ENCODE measurements at places on chromosomes 5 and 9.

- no peak for DNase-seq
Observed at GRCh38 chr5:80083101-80083890, 48.1 kb downstream of the THBS4 start.

DNA sequence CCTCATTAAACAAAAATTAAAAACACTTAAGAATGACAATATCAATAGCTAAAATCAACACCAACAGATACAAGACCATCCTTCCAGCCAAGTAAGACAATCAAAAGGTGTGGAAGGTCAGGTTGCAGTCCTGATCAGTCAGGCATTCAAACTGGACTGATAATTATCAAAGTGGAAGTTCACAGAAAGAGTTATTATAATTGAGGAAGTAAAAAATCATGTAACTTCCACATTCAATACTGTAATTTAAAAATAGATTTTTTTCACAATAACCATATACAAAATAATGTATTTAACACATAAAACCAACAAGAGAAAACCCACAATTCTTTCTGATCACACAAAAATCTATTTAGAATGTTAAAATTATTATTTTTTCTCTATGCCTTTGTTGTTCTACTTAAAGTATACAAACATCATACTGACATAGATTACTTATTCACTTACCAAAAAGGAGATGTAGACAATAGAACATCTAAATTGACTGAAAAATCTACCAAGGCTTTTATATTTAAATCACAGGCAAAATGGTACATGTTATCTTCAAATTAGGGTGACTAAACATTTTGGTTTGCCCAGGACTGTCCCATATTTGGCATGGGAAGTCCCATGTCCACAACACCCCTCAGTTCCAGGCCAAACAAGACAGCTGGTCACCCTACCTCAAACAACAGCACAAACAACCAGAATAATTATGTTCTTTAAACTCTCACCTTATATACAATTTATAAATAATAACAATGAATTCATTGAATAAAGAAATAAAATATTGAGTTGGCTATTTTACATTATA, 142.5 kb upstream of the SLC24A2 start:
- no peak for DNase-seq

GRCh38 chr5:13731121-13731628, 213.3 kb downstream of the DNAH5 start:
- no peak for DNase-seq

- no peak for DNase-seq
Observed at GRCh38 chr9:4024281-4024777, 275.5 kb downstream of the GLIS3 start.

GRCh38 chr9:95552814-95553546, 36.2 kb upstream of the PTCH1 start:
- no peak for DNase-seq

DNA sequence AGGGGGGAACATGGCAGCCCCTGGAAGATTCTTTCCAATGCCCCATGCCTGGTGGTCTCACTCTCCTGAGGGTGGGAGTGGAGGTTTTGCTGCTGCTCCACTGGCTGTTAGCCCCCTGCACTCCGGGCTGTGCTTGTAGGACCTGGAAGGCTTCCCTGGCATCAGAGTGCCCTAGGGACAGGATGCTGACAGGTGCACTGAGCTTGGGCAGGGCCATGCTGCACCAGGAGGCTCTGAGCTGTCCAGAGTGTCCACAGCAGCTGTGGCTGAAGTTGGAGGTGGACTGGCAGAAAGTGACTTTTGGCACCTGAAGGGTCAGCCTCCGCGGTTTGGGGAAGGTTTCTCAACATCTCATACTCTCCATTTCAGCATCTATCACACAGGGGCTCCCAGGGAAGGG, 249.1 kb downstream of the GADD45G start:
- DNase-seq, result no peak

DNA sequence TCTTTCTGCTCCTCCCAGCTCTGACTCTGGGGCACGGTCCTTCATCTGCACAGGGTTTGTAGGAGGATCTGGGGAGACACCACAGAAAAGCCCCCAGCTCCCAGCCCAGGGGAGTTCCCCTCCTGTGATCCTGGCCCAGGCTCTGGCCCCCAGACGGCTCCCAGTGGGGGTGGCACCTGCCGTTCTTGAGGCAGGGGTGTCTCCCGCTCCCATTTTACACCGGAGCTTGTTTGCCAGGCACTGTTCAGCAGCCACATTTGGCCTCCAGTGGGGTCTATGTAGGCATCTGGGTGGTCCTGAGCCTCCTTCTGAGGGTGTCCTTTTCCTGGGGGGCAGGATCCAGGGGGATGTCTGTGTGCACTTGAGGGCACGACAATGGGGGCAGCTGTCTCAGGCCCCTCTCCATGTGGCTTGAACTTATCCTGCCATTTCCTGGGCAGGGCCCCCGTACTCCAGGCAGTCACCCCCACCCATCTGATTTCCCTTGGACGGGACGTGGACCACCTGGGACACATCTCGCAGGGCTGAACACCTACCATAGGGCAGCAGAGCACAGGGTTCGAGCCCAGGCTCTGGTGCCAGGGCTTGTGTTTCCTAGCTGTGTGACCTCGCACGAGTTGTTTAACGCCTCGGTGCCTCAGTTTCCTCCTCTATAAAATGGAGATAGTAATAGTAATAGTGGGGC, 275.0 kb upstream of the MVB12B start:
- DNase-seq, result no peak

DNA sequence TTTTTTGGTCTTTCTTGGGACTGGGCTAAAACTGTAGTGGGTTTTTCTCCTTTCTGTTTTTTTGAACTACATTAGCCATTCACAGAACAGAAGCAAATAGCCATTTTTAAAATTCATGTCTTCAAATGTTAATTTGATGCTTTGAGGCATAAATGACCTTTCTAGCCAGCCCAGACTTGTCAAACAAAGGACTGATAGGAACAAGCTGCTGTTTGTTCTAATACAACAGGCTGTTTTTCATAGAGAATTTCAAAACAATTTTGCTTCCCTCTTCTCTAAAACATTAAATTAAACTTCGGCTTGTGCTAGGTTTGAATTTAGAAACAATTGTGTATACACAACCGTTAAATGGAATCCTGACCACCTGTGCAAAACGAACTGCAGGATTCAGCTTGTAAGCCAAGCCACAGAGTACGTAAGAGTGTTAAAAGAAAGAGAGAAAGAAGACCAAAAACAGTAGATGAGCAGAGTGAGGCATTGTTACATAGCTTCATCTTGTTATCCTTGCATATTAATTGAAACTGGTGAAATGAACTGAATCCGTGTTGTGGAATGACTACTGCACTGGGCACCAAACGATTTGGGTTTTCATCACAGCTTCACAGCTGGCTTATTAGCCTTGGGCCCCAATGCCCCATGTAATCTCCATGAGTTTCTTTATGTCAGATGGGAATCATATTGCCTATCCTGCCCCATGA, 100.0 kb downstream of the ZSWIM6 start:
- DNase-seq, result no peak

- DNase-seq, result no peak
Observed at GRCh38 chr9:35227284-35227683, 65.5 kb downstream of the UNC13B start.

DNA sequence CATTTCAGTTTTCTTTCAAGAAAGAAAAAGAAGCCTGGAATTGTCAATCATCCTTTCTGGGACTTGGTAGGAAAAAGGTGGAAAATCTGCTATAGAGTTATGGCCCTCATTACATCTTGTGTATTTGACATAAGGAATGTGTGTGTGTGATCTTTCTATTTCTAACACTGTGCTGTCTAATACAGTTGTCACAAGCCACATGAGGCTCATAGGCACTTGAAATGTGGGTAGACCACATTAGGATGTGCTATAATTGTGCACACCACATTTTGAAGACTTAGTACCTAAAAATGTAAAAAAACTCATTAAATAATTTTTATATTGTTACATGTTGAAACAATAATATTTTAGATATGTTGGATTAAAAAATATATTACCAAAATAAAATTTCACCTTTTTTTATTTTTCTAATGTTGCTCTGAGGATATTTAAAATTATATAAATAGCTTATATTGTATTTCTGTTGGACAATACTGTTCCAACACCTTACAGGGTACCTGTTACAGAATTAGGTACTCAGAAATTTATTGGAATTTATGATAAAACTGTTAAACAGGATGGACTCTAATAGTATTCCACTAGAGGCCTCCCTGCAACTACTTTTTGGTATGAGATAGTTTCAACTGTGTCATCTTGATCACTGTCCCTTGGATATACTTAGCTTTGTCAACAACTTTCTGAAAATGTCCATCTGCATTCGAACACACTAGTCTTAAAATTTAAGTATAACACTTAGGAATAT, 18.4 kb downstream of the MSANTD3 start:
- DNase-seq, result no peak

DNA sequence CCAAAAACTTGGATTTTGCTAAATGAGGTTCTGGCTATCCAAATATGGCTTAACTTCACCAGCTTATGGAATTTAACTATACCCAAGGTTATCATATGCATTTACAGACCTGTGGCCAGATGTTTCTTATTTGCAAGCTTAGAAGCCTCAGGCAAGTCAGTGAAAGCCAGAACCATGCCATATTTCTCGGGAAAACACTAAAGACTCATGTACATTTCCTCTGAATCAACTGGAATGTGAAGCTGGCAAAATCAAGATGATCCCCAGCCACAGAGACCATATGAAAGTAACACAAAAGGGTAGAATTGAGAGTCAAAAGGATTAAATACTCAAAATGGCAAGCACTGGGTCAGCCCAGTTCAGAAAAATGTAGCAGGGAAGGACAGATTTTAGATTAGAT, 76.4 kb upstream of the SLC1A1 start:
- DNase-seq, result no peak

GRCh38 chr9:81490605-81491331, 198.6 kb downstream of the TLE1 start:
- no peak for DNase-seq

- no peak for DNase-seq
Observed at GRCh38 chr5:180194410-180195345, 14.3 kb downstream of the RASGEF1C start.

DNA sequence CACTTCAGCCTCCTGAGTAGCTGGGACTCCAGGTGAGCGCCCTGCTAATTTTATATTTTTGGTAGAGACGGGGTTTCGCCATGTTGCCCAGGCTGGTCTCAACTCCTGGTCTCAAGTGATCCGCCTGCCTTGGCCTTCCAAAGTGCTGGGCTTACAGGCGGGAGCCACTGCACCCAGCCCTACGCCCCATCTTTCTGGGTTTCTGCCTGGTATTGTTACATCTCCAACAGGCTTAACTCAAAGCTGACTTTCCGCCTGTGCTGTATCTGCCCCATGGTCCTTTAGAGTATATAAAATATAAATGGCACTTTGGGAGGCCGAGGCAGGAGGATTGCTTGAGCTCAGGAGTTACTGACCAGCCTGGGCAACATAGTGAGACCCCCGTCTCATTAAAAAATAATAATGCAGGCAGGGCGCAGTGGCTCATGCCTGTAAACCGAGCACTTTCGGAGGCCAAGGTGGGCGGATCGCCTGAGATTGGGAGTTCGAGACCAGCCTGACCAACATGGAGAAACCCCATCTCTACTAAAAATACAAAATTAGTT, 36.5 kb upstream of the GLDC start:
- no peak for DNase-seq

- no peak for DNase-seq
Observed at GRCh38 chr5:160675988-160676387, 176.0 kb downstream of the ATP10B start.

GRCh38 chr5:59418808-59419207, 474.7 kb downstream of the PDE4D start:
- no peak for DNase-seq

DNA sequence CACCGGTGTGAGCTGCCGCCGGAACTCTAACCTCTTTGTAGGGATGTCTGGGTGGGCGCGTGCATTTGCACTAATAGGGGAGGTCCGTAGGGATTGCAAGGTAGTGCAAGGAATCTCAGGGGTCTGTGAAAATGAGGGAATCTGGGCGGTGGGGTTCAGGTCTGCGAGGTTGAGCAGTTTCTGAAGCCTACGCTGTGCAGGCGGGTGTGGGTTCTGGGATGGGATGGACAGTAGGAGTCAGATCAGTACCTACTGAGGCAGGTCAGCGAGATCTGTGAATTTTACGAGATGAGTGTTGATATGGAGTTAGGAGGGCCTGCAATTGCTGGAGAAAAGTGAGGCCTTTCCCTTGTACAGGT, 856 bp upstream of the ATOSB start:
- DNase-seq, result no peak

DNA sequence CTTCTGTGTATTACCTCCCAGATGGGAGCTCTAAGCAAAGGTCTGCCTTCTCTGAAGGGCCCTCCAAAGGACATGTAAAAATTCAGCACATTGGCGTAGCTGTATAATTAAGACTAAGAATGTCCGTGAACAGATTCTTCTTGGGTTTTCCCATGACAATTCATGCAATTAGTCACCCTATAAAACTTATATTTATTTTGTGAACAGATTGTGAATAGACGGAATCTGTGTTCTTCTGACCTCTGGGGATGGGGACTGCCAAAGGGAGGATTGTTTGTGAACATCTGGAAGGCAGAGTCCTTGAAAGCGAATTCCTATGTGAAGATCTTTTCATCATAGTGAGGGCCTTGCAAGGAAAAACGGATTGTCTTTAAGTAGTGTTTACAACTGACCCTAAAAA, 111.3 kb downstream of the EGFLAM start:
- DNase-seq, result no peak

GRCh38 chr5:10329446-10329819, 21.7 kb upstream of the CMBL start:
- DNase-seq, result no peak

DNA sequence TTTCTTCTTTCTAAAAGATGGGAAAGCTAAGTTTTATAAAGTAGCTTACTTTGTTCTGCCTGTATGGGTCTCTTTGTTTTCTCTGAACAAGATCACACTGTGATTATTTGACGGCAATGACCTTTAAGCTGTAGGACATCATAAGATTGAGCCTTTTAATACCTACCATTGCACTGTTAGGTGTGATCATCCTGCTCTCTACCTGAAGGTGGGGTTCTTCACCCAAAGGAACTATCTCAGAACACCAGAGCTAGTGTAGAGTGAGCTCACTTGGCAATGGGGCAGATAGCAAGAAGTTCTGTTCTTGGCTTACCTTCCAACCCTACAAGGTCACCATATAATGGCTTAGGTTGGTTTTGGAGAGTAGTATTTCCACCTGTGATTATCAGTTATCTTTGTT, 200.2 kb downstream of the SPATA31D1 start:
- no peak for DNase-seq

DNA sequence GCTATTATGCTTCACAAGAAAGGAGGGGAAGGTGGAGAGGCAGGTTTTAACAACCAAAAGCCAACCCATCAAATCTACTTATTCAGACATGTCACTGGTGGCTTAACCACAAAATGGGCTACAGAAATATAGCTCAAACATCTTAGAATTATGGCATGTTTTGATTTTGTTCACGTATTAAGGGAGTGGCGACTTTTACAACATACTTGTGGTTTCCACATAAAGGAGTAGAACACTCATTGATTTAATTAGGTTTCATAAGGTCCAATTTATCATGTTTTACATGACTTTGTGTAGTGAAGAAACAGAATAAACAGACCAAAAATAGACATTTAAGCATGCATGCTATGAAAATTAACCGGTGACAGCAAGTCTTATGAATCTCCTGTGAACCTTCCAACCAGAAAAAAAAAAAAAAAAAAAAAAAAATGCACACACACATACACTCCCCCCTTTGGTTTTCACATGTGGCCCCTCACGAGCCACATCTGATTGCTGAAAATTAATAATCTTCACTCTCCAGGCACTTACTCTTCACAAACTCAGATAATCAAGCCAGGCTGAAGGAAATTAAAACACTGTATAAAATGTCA, 5.4 kb downstream of the ZNF608 start:
- no peak for DNase-seq

GRCh38 chr5:134411228-134411545, 494 bp downstream of the CDKN2AIPNL start:
- no peak for DNase-seq

GRCh38 chr5:1241509-1242080, 16.4 kb downstream of the SLC6A18 start:
- DNase-seq, result no peak
